Left renal pelvis (tissue), 4 donors: ENCODE measurements at places on chromosomes 7 and 10. TPM values are rescaled to one million over a fixed set of nuclear protein-coding genes. Genes with fewer than 3 reads are reported as not detected.

DNA sequence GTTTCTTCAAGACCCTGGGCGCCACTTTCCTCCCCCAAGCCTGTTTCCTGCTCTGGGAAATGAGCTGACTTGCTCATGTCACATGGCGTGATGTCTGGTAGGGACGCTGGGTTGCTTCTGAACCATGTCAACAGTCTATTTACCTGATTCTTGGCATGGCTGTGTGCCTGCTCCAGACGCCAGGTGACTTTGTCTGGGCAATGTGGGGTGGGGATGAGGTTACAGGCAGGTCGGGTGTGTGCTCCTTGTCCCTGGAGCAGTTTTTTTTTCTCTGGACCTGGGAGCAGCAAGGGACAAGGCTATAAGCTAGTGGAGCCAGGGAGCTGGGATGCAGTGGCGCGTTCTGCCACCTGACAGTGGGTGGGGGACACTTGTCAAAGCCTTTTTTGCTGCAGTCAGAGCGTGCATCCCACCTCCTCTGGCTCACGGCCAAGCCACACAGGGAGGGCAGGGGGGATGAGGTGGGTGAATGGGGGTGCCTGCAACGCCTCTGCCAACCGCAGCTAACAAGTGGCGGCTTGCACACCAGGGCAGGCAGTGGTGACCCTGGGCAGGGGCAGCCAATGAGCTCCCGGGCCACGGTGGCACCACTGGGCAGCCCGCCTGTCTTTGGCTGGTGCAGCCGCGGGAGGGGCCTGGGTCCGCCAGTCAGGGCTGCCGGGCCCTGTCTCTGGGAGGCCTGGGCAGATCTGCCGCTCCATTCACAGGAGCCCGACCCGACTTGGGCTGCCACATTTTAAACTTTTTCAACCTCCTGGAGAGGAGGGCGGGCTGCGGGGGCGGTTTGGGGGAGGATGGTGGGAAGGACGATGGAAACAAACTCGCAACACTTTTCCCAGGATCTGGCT lies 22.9 kb downstream of the DNAJB12 start:
- peak; percentile 76 for DNase-seq

DNA sequence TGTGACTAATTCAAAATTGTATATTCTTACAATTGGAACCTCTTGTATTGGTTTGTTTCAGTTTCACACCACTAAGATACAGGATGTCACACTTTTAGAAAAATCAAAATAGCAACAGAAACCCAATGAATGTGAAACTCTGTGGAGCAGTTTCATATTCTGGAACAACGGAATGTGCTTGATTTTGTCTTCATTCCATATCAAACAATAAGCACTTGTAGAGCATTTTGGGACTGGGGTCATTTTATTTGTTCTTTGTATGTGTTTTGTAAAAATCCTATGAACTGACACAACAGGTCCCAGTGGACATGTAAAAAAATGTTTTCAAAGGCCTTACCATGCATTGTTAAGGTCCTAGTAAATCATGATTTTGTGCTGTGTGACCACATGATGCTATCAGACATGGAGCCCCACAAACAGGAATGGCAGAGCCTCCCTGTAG lies 123.1 kb downstream of the DKK1 start:
- DNase-seq, result no peak

GRCh38 chr7:101162551-101163278 lies 2.7 kb downstream of the VGF start:
- DNase-seq, result no peak

SLC13A1 gene
- polyA plus RNA-seq, result 21.0 TPM

GRCh38 chr7:37391791-37392672 lies 56.6 kb downstream of the ELMO1 start:
- no peak for DNase-seq

SLC18A3 gene
- polyA plus RNA-seq, result not detected

DNA sequence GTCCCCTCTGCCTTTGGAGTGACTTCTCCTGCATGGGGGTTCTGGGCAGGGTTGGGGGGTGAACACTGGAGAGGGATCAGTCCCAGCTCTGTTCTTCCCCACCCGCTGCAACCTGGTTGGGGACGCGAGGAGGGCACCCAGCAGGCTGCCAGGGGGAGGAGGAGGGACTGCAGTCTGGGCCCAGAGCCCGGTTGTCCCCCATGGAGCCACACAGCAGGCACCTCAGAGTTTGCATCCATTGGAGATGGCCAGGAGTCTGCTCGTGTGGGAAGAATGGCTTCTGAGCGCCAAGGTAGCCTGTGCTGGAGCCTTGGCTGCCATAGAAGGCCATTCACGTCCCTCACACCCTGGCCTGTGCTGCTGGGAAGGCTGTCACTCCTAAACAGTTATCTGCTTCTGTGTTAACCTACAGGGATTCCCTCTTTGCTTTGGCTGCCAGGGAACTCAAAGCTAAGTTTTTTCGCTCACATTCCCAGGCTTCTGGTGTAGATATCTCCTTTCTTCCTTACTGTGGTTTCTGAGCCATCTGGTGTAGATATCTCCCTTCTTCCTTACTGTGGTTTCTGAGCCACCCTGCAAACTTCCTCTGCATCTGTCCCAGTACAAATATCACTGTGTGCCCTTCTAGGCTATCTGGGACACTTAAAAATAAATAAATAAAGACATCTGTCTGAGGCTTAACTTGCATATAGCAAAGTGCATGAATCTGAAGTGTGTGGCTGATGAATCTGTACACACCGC lies 133.7 kb downstream of the LHPP start:
- DNase-seq, result no peak

- DNase-seq, result no peak
These were observed 144.3 kb downstream of the TCERG1L start for GRCh38 chr10:131167036-131167860.

GRCh38 chr7:148079206-148080080 lies 511.1 kb upstream of the C7orf33 start:
- no peak for DNase-seq

DNA sequence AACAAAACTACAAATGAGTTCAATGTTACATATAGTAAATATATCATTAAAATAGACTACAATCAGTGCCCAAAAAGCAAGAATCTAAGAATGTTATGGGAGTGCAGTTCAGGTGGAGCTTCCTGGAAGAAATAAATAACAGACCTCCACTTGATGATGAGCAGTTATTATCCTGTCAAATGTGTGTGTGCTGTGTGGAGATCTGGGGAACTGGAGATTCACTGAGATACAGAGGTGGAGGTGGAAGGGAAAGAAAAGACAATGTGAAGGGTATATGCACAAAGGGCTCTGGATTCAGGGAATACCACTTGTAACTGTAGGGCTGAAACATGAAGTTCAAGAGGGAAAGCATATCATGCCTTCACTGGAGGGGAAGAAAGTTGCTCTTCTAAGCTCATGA lies 331.1 kb downstream of the SEMA3D start:
- no peak for DNase-seq

SPDYE16 gene
- 0.97 TPM for polyA plus RNA-seq

DNA sequence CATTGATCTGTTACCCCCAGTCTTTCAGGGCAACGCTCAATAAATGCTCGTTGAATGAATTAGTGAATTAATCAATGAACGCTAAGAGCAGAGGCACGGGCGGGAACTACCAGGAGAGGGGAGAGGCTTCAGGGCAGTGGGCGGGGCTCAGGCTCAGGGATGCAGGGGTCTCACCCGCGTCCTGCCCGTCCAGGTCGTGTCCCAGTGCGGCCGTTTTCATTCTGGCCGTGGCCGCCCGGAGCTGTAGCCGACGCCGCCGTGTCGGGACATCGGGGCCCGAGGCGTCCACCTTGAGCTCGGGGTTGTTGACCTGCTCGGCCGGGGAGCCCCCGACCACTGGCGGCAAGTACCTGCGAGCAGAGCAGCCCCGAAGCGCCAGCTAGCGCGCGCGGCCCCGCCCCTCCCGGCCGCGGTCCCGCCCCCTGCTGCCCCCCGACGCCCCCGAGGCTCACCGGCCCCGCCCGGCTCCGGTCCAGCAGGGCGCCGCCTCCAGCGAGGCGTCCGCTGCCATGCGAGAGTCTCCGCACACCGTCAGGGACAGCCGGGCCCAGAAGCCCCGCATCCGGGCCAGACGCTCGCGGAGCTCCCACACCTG lies 2.8 kb upstream of the GAL3ST4 start:
- DNase-seq, result no peak

DNA sequence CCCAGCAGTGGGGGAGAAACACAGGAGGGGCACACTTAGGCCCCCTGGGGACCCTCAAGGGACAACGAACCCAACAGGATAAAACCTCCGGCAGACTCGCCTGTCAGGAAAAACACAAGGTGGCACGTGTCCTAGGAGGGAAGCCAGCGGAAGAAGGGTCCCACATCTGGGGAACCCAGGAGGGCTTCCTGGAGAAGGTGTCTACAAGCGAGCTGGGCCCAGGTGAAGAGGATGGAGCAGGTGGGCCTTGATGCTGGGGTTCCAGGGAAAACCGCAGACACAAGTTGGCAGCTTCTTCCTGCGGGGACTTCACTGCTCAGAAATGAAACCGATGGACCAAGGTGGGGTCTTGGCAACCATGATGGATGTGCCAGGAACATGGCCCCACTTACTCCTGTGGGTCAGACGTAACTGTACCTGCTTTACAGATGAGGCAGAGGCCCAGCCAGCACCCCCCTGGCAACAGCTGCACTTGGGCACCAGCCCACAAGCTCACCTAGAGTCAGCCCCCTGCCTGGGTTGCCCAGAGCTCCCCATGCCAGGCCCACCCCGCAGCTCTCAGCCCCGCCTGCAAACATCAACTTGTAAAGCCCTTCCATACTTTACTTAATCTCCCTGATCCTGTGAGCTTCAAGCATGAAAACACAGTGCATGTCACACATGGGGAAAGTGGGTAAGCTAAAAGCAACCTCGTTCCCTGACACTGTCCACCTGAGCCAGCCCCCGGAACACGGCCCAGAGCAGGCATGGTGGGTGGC lies 225.0 kb downstream of the ELFN1 start:
- no peak for DNase-seq

DNA sequence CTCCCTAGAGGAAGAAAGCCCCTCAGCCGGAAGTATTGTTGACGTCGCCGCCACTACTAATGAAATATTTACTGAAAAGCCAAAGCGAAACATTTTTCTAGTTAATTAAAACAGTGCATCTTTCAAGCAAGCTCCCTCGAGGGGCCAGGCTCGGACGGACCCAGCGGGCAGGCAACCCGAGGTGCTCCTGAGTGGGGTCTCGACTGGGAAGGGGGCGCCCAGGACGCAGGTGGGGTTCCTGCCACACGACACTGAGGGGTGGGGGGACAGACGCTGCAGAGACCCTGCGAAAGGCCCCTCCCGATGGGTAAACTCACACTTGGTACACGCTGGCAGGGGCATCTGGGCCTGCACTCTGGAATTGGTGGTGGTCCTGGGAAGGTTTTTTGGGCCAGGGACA lies 72.4 kb upstream of the ADGRA1 start:
- DNase-seq, result no peak

DNA sequence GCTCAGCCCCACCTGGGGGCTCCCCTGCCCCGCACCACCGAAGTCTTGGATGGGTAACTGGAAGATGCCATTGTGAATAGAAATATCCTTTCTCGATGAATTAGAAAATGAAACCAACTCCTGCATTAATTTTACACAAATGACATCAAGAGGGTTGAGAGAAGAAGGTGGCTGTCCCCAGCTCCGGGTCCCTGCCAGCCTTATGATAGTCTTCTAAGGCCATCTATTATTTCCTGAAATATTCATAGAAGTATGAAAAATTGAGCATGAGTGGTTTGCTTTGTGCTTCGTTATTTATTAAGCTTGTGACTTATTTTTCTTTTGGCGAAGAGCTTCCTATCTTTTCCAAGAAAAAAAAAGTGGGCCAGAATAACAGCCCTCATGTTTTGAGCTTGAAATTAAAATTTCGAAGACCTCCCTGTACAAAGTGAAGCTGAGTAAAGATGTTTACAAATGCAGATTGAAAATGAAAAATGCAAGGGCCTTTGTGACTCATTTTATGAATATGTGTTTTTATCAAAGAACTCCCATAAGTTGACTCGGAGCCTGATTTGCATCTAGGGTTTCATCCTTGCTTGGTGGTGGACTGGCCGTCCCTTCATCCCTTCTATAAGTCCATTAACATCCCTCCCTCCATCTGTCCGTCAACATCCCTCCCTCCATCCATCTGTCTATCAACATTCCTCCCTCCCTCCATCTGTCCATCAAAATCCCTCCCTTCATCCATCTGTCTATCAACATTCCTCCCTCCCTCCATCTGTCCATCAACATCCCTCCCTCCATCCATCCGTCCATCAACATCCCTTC lies 20.5 kb upstream of the CFAP46 start:
- no peak for DNase-seq

PLEKHS1 gene
- polyA plus RNA-seq, result 0.45 TPM

- DNase-seq, result no peak
These were observed 5.0 kb upstream of the SEC31B start for GRCh38 chr10:100524638-100525037.

- no peak for DNase-seq
These were observed 56.6 kb downstream of the PARD3 start for GRCh38 chr10:34758447-34758996.

- DNase-seq, result no peak
These were observed 9.7 kb upstream of the TARP start for GRCh38 chr7:38283107-38283506.

DNA sequence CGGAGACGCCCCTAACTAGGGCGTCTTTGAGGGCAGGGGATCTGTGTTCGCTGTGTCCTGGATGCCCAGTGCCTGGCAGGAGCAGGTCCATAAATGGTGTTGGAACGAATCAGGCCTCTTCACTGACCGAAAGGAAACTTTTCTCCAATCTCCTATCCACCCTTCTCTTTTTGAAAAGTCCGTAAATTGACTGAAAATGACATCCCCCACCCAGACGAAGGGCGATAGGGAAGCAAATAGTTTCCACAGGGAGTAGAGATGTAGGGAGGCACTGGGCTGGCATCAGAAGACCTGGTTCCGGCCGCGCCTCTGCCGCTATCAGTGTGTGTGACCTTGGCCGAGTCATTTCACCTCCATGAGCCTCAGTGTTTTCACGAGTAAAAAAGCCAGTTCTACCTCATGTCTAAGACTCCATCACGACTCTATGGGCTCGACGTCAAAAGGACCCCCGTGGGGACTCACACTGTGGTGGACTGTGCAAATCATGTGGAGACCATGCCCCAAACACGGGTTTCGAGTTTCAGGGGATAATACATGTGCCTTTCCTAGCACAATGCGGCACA lies 497 bp upstream of the RAB11FIP2 start:
- DNase-seq, result no peak

MLXIPL gene
- polyA plus RNA-seq, result 2.3 TPM

DNA sequence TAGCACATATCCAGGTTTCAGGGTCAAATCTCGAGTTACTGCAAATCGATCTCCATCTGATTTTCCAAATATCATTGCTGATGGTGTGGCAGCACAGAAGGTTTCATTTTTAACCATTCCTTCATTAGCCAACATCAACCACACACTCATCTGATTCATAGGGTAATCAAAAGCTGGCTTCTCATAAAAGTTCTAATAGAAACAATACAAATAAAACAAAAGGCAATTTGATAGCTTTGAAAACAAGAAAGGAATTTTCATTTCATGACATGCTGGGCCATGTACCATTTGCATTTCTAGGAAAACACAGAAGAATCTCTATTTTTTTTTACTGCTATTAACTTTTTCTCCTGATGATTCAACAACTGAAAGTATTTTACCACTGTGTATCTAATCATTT lies 147.7 kb upstream of the SLC26A5 start:
- DNase-seq, result no peak

GRCh38 chr10:48769706-48770435 lies 85.2 kb downstream of the WDFY4 start:
- no peak for DNase-seq

ELFN1 gene
- polyA plus RNA-seq, result 10.8 TPM
